ENCODE measurements at places on chromosomes 5 and 9. TPM values are rescaled to one million over a fixed set of nuclear protein-coding genes. Genes with fewer than 3 reads are reported as not detected.

MORN5 gene
- total RNA-seq = 1.6 TPM

SLC36A2 gene
- 6.4 TPM for total RNA-seq

LCNL1 gene
- total RNA-seq = 0.41 TPM

PAEP gene
- total RNA-seq = not detected

PCDHB11 gene
- 8.5 TPM for total RNA-seq

TEX48 gene
- not detected for total RNA-seq

TMEM252 gene
- total RNA-seq = 5.7 TPM

MPDZ gene
- 49.6 TPM for total RNA-seq

MCC gene
- total RNA-seq = 57.7 TPM

All from metanephros (tissue), 2 donors.